Stimulated activated CD4-positive, alpha-beta T cell treated with anti-CD3 and anti-CD28 coated beads, Interleukin-4, amount 100 ng/mL, for 4 hours (primary cell): ENCODE measurements at places on chromosomes 13 and 19.

GRCh38 chr13:112218416-112218815 is 151.5 kb downstream of the SOX1 start:
- no peak for DNase-seq

- no peak for DNase-seq
Measured at GRCh38 chr13:97548138-97548537, 114.2 kb downstream of the RAP2A start.

DNA sequence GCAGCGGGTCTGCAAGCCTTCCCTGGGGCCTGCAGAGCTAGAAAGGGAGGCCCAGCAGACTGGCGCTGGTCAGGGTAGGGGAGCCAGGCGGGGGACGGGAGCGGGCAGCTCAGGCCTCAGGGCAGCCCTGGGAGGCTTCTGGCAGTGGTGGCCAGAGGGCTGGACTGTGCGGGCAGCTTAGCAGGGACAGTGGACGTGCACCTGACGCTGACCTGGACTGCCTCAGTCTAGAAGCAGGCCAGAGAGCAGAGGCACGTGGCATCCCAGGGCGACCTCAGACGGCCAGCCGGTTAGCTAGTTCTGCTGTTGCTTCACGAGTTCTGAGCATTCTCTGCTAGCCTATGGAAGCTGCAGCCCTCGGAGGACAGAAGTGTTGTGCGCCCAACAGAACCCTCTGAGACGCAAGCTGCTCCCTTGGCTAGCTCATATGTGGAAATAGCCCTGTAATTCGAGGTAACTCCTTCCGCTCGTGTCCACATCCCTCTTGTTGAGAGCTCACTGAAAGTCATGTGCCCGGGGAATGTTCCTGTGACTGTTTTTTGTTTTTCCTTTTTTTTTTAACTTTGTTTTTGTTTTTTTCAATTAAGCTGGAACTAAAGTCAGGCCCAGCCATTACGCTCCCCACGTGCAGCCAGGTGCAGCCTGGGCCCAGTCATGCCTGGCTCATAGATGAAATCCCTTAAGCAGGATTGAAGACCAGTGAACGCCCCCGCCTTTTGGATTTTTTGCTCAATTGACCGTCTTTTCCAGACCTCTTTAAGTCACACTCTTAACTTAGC is 1.9 kb upstream of the FAM174C start:
- DNase-seq = no peak

DNA sequence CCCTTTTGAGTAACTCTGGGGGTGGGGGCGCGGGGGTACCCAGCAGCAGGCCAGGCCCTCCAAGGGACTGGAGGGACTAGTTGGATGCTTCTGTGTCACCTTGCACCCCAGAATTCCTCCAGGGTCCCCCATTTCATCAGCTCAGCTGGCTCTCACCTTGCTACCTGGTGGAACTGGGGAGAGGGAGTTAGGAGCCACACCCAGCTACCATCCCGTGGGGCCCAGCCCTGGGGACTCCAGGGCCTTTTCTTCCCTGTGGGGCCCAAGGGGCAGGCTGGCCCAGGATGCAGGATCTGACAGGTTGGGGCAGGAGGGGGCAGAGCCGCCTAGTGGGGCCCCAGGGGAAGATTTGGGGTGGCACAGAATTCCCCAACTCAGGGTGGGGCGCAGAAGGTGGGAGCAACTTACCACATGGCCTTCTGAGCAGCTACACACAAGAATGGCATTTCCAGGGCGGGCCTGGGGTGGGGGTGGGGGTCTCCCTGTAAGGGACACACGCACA is 32.8 kb upstream of the NANOS3 start:
- DNase-seq = no peak

- no peak for DNase-seq
Measured at GRCh38 chr13:64020126-64020525, 2604.5 kb upstream of the PCDH20 start.

- peak; percentile 8 for DNase-seq
Measured at GRCh38 chr19:27794494-27795042, 1418.4 kb downstream of the UQCRFS1 start.

DNA sequence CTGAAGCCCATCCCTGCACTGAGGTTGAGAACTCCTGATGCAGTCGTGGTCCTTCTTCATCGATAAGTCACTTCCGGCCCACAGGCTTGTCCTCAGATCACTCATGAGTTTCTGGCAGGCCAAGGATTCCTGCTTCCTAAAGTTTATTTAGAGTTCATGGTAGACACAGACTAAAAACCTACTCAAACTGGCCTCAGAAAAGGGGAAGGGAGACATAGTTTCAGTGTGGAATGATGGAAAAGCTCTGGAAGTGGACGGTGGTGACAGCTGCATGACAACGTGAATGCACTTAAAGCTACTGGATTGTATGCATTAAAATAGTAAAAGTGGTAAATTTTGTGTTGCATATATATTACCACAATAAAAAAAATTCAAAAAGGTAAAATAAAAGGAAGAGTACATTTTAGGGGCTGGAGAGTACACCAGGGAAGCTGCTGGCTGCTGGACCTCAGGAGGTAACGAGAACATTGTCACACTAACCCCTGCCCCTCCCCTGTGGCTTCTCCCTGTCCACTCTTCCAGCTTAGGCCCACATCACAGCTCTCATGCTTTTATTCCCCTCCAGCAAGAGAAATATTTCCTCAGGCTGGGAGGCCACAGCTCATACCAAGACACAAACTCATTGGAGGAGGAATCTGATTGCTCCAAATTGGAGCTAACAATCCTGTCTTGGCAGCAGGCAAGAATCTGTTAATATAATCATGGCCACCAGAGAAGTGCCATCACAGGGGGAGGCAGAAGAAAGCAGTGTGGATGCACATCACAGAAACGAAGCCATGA is 741.0 kb downstream of the UQCRFS1 start:
- no peak for DNase-seq

DNA sequence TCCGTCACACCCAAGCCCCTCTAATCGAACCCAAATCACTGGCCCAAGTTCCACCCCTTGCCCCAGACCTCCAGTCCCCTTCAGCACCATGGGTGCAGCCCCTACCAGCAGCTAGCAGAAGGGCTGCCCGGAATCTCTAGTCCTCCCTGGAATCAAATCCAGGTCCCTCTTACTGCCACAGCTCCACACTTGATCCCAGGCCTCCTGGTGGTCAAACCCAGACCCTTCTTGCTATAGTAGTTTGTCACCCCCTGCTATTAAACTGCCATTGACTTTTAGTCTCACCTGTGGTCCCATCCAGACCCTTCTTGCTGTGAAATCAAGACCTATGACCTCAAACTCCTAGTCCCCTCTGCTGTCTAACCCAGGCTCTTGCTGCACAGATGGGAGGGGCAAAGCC is 8.7 kb downstream of the HIPK4 start:
- no peak for DNase-seq

DNA sequence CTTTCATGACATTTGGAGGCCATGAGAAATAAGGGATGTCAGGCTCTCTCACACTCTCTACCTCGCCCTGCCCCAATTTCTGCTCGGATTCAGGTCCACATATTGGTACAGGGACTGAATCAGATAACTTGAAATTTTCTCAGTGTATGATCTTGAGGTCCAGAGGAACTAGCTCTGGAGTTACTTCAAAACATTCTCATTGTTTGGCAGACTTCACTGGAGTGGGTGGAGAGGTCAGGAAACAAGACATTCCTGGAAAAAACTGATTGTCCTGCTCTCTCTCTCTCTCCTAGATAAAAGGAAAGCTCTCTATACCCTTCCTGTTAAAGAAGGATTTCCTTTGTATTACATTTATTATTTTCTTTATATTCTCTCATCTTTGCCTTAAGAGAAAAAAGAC is 428.1 kb upstream of the DACH1 start:
- DNase-seq = no peak

DNA sequence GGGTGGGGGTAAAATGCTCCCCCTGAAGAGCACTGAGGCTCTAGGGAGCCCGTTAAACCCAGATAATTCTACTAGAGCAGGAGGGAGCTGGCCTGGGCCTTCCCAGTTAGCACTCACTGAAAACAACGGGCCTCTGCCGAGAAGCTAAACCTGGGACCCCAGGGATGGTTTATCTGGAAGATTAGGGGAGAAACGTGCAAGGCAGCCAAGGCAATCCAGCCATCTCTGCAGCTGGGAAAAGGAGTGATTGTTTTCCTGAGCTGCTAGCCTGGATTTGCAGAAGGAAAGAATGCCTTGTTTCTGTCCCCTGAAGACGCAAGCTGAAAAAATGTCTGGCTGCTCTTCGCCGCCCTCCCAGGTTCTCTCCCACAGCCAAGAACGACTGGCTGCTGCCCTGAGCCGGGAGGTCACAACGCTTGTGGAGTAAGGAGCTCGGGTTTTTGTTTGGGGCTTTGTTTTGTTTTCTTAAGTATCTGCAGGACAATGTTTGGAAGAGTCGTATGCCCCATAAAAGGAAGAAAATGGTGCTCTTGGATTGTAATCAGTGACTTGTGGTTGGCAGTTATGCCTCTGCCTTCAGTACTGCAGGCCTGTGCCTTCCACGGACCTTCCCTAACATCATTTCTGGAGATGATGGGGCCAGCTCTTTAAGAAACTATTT is 31.5 kb downstream of the COL4A2 start:
- no peak for DNase-seq
